ENCODE measurements at places on chromosomes 13 and 19.
A peak's percentile ranks its signal among the peaks of the same experiment; 100 is the strongest.

DNA sequence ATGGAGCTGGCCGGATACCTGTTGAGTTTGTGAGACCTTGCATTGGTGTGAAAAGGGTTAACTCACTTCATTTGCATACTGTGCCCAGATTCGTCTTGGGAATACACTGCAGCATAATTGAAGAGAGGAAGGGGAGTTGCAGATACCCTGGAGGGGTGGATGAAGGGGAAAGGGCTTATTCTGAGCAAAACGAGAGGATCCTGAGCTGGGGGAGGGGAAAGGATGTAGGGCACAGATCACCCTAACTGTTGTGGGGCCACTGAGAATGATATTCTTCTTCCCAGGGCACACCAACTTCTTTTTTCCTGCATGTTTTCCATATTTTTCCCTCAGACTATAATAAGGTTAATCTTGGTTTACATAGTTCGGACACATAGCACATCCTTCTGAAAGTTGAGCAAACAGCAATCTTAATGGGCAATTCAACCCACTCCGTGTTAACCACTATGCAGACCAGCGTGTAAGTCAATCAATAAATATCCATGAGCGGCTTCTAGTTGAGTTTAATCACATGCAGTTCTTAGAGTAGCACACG is 11.7 kb upstream of the PTPRS start:
- DNase-seq, result peak; percentile 71

- DNase-seq, result peak; percentile 58
Measured at GRCh38 chr13:44191504-44192171, 182.0 kb upstream of the SERP2 start.

DNA sequence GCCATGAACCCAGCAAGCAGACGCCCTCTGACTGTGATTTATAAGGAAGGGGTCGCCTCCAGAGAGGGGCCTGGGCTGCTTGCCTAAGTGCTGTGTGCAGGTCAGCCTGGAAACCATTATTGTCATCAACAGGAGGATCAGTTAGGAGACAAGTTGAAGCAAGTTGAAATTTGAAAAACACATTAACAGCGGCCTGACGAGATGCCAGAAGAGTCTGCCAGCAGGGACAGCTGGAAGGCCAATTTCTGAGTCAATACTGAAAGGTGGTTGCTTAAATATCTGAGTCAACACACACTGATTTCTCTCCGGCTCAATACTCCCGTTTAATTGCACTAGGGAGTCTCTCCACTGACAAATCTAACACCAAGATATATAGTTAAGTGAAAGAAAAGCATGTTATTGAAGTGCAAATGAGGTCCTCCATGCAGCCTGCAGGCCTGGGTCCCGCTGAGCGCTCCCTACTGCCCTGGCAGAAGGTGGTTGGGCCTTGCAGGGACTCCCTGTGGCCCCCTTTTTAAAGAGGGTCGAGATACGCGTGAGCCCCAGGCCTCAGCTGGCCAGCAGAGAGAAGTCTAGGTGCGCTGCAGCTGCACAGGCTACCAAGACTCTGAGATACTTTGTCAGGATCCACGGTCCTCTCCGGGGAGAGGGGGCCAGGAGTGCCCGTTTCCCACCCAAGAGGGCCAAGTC is 91.1 kb downstream of the RNASEH2B start:
- DNase-seq, result peak; percentile 23

GRCh38 chr13:32537580-32538142 is 934 bp downstream of the N4BP2L2 start:
- peak; percentile 14 for DNase-seq

DNA sequence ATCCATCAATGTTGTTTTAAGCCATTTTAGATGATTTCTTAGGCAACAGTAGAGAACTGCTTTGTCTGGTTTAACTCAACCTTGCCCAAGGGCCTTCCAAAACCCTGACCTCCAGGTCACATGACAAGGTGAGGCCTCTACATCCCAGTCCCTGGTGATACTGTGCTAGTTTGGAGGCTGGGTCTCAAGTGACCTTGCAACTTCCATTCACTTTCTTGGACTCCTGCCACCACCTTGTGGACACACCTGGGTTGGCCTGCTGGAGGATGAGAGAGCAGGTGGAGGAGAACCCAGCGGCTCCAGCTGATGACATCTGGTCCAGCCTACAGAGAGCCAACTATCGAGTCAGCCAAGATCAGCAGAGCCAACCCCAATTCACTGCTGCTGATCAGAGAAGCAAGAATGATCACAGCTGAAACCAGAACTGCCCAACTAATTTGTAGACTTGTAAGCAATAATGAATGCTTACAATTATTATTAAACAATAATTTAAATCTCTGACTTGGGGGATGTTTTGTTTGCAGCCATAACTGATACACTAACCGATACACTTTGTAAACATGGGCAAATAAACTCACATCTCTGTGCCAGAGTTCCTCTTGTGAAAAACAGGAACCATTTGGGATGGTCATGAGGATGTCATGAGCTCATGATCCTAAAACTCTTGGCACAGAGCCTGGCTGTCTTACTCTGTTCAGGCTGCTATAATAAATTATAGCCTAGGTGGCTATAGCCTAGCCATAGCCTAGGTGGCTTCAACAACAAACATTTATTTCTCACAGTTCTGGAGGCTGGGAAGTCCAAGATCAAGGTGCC is 11.5 kb downstream of the FAM187B start:
- DNase-seq, result peak; percentile 62

DNA sequence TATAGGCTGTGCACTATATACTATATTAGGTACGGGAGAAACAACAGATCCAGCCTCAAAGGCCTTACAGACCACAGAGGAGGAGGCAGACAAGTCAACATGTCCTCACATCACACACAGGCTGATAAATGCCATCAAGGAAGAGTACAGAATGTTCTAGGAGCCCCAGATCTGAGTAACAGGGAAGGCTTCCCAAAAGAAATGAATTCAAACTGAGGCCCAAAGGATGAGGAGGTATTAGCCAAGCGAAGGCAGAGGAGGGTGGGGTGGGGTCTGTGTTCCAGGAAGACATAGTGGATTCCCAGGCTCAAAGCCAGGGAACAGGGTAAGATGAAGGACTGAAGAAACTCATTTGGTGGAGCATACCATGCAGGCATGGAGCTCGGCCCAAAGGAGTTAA is 55.1 kb downstream of the RXFP2 start:
- no peak for DNase-seq

DNA sequence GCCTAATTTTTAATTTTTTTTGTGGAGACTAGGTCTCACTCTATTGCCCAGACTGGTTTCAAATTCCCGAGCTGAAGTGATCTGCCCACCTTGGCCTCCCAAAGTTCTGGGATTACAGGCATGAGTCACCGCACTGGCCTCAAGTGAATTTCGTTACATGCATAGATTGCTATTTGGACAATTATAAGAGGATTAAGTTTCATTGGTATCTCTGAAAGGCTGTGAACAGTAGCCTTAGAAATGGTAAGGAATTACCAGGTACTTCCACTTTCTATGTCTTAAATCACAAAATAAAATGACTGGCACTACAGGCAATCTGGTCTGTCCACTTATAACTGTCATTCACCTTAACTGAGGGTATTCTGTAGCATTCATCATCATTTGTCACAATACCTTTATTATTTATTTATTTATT is 2.9 kb upstream of the CCDC9 start:
- DNase-seq, result no peak

DNA sequence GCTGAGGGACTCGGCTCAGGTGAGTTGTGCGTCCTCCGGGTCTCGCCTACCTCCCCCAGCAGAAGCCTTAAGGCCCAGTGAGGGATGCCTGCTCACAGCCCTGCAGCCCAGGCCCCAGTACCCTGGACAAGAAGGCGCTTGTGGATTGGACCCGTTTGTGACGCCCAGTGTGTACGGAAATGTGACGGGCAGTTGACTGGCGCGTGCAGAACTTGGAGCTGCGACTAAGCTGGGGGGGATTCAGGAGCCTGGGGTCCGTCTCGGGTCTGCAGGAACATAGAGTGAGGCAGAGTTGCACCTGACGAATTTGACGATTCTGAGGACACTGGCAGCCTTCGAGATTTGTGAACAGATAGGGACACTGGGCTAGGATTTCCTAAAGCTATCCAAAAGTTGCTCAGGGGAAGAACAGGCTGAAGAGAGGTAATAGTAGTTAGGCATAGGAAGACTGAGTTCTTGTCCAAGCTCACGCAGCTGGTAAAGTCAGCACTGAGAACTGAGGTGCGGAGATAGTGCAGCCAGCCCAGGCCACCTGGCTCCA is 519 bp downstream of the ZNF551 start:
- DNase-seq, result no peak

GRCh38 chr13:112446867-112447266 is 70.7 kb downstream of the SPACA7 start:
- DNase-seq, result no peak

DNA sequence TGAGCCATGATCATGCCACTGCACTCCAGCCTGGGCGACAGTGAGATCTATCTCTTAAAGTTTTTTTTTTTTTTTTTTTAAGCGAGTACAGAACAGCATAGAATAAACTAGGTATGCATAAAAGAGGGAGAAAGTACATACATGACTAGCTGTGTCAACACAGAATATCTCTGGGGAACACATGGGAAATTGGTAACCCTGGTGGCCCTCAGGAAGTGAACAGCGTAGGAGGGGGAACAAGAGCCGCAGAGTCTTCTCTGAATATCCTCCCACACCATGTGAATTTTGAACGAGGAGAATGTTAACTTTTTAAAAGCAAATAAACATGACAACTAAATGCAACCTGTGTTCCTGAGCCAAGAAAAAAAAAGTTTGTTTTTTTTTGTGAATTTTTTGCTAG is 15.2 kb downstream of the PHLDB3 start:
- no peak for DNase-seq
